H4 (cell line): ENCODE measurements at places on chromosomes 13 and 19.

DNA sequence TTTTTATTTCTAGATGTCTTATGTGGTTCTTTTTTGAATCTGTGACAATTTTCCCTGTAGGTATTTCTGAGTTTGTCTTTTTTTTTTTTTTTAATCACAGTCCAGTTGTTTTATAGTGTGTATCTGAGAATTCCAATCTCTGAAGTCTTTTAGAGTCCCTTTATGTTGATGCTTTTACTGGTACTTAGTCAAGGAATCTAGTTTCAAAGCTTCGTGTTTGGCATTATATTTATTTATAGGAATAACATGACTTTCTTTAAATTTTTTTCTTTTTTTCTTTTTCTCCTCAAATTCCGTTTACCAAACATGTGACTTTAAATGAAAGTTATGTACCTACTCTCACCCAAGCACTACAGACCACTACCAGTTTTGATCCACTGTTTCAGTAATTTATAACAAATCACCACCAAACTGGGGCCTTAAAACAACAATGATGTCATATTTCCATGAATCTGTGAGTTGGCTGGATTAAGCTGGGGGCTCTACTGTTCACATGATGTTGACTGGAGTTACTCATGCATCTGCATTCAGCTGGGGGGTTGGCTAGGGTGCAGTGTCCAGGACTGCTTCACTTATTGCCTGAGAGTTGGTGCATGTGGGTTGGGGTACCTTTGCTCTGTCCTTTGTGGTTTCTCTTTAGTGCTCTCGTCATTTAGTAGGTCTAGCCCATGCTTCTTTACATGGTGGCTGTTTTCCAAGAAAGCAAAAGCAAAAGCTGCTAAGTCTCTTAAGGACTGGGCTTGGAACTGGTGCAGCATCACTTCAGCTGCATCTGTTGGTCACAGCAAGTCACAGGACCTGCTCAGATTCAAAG lies 22.3 kb downstream of the KCTD4 start:
- DNase-seq = peak; percentile 84

DNA sequence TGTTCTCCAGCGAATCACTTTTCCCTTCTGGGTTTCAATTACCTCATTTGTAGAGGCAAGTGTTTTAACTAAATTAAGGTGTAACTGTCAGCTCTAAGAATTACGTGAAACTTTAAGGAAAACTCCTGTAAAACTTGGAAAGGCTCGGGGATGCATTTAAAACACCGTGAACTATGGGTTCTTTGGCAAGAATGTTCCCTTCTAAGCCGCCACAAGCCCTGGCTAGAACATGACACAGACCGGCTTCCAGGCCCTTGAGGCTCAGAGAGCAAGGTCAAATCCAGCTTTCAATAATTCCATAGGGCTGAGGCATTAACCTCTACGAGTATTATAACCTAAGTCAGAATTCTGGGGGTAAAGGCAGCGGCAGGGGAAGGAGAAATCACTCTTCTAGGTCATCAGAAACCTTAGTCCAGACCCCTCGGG lies 685 bp downstream of the VWA8 start:
- DNase-seq = no peak

DNA sequence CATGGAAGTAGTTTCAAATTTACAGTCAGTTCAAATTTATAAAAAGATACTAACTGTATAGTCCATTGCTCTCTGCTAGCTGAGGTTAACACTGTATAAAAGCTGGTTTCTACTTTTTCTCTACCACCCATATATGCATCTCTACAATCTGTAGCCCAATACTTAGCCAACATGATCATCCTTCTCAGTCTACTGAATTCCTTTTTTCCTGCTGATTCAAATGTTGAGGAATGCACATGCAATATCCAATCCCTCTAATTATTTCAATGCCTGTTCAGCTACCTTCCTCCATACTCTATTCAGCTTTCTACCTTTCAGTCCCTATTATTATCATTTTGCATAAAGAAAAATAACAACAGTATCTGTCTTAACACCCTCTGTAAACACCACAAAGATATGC lies 15.6 kb downstream of the KPNA3 start:
- DNase-seq = no peak

- peak; percentile 88 for DNase-seq
Measured at GRCh38 chr13:27826379-27827353, 34.4 kb downstream of the GSX1 start.

GRCh38 chr19:32526895-32527294 lies 54.1 kb upstream of the PDCD5 start:
- DNase-seq = no peak

GRCh38 chr13:109567315-109567714 lies 219.1 kb downstream of the IRS2 start:
- DNase-seq = no peak

GRCh38 chr19:49831592-49831991 lies 13.5 kb downstream of the MED25 start:
- DNase-seq = no peak

GRCh38 chr19:11566164-11566563 lies 7.1 kb upstream of the ELOF1 start:
- DNase-seq = no peak
